ENCODE measurements at places on chromosomes 4 and X.
A peak's percentile ranks its signal among the peaks of the same experiment; 100 is the strongest.

GRCh38 chr4:130233377-130234047, 1137.6 kb downstream of the C4orf33 start:
- DNase-seq: peak; percentile 7

DNA sequence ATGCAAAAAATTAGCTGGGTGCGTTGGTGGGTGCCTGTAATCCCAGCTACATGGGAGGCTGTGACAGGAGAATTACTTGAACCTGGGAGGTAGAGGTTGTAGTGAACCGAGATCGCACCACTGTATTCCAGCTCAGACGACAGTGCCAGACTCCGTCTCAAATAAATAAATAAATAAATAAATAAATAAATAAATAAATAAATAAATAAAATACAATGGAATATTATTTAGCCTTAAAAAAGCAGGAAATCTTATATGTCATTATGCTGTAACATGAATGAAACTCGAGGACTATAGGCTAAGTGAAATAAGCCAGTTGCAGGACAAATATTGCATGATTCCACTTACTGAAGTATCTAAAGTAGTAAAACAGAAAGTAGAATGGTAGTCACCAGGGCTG, 42.5 kb downstream of the RBM41 start:
- DNase-seq: no peak

GRCh38 chr4:26226629-26227376, 94.0 kb upstream of the RBPJ start:
- no peak for DNase-seq

DNA sequence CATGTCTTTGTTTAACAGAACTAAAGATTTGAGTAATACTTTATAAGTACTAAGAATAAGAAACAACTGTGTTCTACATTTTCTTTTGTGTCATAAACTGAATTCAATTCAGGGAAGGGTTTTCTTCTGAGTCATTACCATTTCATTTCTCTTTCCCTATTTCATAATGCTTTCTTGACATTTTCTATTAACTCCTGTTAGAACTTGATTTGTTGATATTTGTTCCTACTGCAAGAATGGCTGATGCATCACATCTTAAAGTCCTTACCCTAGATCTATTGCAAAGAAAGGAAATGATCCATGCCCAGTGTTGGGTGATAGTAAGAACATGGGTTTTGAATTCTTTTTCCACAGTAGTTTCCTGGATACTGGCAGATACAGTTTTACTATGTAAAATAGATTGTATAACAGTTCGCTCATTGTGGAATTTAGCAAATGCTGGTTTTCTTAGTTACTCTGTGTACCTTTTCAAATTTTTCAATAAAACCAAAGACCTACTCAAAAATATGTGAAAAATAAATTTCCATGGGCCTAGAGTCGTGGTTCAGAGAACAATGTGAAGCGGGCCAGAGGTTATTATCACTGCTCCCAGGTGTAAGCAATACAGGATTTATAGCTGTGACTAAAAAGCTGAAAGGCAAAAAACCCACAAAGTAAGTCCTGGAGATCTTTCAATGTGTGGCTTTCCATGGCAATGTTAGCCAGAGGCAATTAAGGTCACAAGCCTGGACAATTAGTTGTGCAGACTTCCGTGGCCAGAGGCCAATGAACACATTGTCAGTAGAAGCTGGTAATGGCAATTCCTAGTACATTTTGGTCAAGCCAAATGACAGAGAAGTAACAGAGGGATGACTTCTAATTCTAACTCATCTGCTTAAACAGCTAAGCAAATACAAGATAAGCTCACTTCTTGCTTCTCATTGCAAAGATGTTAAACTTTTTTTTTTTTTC, 127.3 kb upstream of the FAT4 start:
- DNase-seq: peak; percentile 48

DNA sequence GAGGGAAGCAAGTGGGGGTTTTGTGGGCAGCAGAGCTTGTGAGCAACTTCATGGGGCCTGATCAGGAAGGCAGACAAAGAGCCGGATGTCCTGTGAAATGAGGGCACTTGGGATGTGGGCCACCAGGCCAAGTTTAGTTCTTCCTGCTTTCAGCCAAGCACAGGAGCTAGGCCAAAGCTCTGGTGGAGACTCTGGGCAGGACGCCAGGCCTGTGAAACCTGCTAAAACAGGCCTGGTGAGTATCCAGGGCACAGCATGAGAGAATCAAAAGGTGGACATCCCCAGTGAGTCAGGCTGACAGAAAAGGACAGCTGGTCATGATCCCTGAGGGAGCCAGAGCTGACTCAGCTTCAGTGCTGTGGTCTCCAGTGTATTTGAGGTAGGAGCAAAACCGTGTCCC, 95.7 kb downstream of the NPNT start:
- peak; percentile 47 for DNase-seq

DNA sequence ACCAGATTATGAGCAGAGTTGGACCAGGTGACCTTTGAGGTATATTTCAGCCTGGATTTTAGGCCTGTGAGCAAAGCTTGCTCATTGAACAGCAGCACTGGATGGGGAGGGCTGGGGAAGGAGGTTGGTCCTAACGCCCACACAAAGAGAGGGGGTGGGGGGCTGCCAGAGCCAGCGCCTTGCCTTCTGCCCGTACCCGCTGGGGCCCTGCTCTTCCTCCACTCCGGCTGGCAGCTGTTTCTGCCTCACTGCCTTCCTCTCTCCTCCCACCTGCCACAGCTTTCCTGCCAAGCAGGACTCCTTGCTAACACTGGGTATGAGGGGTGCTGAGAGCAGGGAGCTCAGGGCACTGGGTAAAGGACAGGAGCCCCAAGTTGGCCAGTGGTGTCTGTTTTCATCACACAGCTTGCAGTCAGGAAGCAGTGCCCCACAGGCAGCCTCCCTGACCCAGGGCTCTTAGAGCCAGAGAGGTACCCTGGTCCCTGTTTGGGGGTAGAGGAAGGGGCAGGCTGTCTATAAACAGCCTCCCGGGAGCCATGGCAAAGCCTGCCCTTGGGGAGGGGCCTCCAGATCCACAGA, 6.1 kb downstream of the NALF2 start:
- DNase-seq: no peak

- no peak for DNase-seq
Observed at GRCh38 chr4:78081541-78081940, 24.4 kb downstream of the FRAS1 start.

DNA sequence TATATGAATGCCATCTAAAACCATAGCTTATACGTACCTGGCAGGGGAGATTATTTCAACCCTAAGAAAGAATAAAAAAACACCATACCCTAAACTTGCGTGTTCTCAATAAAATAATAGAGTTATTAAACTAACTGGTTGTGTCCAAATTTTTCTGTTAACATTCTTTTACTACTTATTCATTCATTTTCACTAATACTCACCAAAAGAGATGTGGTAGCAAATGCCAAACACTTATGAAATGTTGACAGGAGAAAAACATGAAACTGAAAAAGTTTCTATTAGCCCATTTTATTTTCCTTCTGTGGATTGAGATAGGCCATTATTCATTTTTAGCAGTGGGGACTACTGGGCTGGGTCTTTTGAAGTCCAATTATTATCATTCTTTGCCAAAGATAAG, 102.0 kb downstream of the TSPAN5 start:
- DNase-seq: peak; percentile 19

DNA sequence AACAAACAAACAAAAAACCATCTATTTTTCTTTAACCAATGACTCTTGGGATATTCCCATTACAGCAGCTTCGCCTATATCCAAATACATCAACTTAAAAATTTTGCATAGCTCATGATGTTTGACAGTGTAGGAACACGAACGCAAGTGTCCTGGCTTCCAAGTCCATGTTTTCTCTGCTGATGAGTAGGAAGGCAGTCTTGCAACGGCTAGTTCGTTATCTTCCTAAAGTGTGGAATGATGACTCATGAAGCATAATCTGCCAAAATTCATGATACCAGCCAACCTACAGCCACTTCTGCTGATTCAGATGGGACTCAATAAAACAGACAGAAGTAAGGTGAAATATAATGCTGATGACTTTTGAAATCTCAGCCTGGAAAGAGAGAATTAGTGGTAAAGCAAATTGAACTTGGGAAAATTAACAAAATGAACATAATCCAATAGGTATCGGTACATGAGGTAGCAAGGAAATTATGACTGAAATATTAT, 6.4 kb upstream of the SEPTIN11 start:
- peak; percentile 42 for DNase-seq

- DNase-seq: peak; percentile 21
Observed at GRCh38 chr4:95304898-95305297, 243.9 kb downstream of the UNC5C start.

DNA sequence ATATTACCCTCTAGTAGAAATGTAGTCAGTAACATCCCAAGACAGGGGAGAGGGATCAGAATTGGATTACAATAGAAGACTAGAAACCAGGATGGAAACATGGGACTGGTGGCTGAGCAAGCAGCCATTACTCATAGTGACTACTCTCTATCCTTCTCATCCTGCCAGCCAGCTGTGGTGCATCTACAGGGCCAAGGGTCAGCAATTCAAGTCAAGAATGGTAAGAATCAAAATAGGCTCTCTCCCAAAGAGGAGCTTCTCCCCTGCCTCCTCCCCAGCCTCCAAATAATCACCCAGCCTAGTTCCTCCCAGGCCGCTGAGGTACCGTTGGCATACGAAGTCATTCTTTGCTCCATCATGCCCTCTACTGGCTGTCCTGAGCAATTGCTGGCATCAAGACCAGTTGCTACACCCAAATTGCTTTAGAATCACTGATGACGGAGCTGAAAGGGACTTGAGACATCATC, 19.4 kb downstream of the AWAT2 start:
- DNase-seq: peak; percentile 62

- DNase-seq: no peak
Observed at GRCh38 chr4:140790765-140791164, 34.6 kb upstream of the TBC1D9 start.

DNA sequence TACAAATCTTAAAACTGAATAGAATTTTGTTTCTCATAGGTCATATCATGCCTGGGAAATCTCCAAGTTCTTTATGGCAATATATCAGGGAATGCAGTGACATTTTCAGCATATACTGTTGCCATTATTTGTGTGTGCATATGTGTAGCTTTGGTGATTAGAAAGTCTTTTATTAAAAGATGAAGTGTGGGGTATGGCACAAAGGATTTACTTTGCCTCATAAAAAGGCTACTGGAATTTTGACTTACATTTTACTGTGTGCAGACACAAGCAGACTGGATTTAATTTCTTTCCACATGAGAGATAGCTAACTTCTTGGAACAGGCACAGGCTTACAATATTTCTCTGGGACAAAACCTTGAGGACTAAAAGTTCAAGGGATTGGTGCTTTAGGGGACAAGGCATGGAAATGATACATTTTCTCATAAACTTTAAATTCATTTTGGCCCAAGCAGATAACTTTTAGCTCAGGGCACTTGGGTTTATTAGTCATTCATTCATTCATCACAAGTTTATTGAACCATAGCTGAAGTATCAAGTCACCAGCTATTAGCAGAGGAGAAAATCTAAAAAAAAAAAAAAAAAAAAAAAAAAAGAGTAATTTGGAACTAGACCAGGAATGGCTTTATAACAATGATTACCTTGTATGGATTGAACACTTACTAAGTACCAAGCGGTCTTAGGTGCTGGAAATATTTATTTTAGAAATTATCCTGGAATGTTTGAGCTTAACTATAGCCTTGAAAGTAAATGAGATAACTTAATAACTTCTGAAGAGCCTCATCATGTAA, 191.5 kb downstream of the SLIT2 start:
- no peak for DNase-seq

DNA sequence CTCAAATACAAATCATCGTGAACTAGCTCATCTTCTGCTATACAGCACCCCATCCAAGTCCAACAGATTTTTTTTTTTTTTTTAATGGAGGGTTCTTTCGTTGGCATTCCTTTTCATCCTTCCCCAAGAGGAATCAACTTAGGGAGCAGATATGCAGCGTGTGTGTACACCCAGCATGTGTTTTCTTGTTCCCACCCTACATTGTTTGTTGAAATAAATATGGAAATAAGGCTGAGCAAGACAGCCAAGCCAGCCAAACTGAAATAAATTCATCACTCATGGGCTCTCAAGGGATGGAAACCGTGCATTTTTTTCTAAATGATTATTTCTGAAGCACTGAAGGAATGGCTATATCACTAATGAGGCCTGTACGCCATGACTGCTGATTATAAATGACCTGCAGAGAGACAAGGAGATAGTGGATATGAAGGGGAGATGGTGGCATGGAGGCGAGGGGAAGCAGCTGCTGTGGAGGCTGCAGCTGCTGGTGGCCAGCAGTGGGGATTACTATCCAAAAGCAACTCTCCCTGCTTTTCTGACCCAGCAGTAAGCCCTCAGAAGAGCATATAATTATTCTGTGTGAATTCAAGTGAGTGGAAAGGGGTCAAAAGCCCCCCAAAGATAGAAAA, 173.9 kb downstream of the MGST2 start:
- DNase-seq: no peak

DNA sequence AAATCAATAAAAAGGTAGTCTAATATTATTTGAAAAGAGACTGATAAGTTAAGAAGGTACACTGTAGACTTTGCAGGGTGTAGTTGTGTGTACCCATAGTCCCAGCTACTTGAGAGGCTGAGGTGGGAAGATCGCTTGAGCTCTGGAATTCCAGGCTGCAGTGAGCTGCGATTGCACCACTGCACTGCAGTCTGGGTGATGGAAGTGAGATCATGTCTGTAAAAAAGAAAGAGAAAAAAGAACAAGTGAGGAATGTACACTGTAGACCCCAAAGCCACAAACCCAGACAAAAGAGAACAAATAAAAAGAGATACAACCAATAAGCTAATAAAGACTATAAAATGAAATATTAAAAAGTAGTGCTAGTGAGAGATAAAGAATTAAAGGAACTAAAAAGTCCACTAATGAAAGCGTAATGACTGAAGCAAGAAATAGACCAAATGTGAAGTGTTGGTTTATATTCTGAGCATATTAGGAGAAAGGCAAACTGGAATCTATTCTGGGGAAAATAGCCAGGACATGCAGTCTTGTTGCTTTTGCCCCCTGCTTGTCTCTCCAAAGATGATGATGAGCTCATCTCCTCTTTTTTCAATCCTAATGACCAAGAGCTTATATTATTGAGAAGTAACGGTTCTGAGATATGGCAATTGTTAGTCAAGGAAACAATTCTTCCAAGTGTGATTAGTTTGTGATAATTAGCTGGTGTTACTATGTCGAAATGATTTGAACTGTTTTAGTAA, 19.1 kb downstream of the GSX2 start:
- DNase-seq: peak; percentile 74

- no peak for DNase-seq
Observed at GRCh38 chrX:15167826-15168225, 102.1 kb downstream of the ASB9 start.

DNA sequence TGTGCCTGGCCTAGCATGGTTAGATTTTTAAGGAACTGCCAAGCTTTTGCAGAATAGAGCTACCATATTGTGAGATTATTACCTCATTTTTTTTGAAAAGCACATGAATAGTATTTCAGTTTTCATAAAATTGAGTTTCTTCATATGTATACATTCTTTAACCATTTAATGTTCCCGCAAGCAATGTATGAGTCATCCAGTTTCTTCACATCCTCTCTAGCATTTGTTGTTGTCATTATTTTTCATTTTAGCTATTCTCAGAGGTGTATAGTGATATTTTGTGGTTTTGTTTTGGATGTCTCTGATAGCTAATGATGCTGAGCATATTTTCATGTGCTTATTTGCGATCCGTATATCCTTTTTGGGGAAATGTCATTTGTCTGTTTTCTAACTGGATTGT, 74.9 kb downstream of the GLUD2 start:
- no peak for DNase-seq

- no peak for DNase-seq
Observed at GRCh38 chr4:26859762-26860156, 882 bp upstream of the STIM2 start.

- no peak for DNase-seq
Observed at GRCh38 chrX:135543924-135544323, 23.5 kb downstream of the INTS6L start.

- no peak for DNase-seq
Observed at GRCh38 chr4:53545942-53546581, 45.2 kb downstream of the LNX1 start.
